ENCODE measurements at places on chromosomes 2 and 18. TPM values are rescaled to one million over a fixed set of nuclear protein-coding genes. Genes with fewer than 3 reads are reported as not detected.

CPO gene
- under 0.01 TPM for total RNA-seq

IDH1 gene
- 107 TPM for total RNA-seq

SERPINE2 gene
- total RNA-seq, result 542 TPM

SKOR2 gene
- total RNA-seq, result not detected

SLC40A1 gene
- total RNA-seq, result 5.9 TPM

SCN3A gene
- 1.9 TPM for total RNA-seq

METTL4 gene
- 5.4 TPM for total RNA-seq

ERFE gene
- 2.8 TPM for total RNA-seq

VWA3B gene
- total RNA-seq, result not detected

IFIH1 gene
- total RNA-seq, result 8.5 TPM

SIX3 gene
- total RNA-seq, result not detected

DAPL1 gene
- not detected for total RNA-seq

MALT1 gene
- total RNA-seq, result 16.9 TPM

POMC gene
- 0.85 TPM for total RNA-seq

MDH1B gene
- total RNA-seq, result 0.56 TPM

SKA1 gene
- 2.8 TPM for total RNA-seq

SOX11 gene
- total RNA-seq, result under 0.01 TPM

GAL3ST2 gene
- 0.85 TPM for total RNA-seq

VAMP5 gene
- total RNA-seq, result 35.8 TPM

CNPPD1 gene
- total RNA-seq, result 16.3 TPM

RAB6C gene
- under 0.01 TPM for total RNA-seq

RGPD3 gene
- total RNA-seq, result 0.85 TPM

EVX2 gene
- not detected for total RNA-seq

ABCG5 gene
- total RNA-seq, result not detected

XRCC5 gene
- 316 TPM for total RNA-seq

MCM6 gene
- 8.2 TPM for total RNA-seq

MALL gene
- total RNA-seq, result 6.7 TPM

IL1F10 gene
- total RNA-seq, result not detected

LONRF2 gene
- total RNA-seq, result under 0.01 TPM

KATNAL2 gene
- 0.96 TPM for total RNA-seq

ASAP2 gene
- 59.2 TPM for total RNA-seq

LOXHD1 gene
- not detected for total RNA-seq

NDC80 gene
- total RNA-seq, result 45.1 TPM

CFAP65 gene
- total RNA-seq, result not detected

RPRM gene
- total RNA-seq, result not detected

GRB14 gene
- 12.8 TPM for total RNA-seq

IL36A gene
- not detected for total RNA-seq

GPR148 gene
- total RNA-seq, result not detected

SPP2 gene
- total RNA-seq, result not detected

CHRNG gene
- total RNA-seq, result not detected

FSHR gene
- not detected for total RNA-seq

DTYMK gene
- 72.7 TPM for total RNA-seq

CENPA gene
- 17.4 TPM for total RNA-seq

C2orf66 gene
- under 0.01 TPM for total RNA-seq

SCN2A gene
- 2.0 TPM for total RNA-seq
